Small intestine (tissue), 16 donors: ENCODE measurements at places on chromosomes 7 and 10.

DNA sequence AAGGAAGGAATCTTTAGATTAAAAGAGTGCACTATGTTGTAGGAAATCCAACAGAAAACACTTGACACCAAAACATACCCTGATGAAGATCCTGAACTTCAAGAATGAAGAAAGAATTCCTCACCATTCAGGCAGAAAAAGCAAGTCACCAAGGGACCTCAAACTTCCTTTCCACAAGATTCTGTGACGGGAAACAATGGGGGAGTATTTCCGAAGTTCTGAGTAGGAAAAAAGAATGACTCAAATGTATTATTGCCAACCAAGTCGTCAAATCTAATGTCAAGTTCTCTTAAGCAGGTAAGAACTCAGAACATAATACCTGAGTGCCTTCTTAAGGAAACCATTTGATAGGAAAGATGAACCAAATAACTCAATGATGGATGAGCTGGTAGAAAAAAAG is 44.7 kb upstream of the MTURN start:
- DNase-seq: no peak

DNA sequence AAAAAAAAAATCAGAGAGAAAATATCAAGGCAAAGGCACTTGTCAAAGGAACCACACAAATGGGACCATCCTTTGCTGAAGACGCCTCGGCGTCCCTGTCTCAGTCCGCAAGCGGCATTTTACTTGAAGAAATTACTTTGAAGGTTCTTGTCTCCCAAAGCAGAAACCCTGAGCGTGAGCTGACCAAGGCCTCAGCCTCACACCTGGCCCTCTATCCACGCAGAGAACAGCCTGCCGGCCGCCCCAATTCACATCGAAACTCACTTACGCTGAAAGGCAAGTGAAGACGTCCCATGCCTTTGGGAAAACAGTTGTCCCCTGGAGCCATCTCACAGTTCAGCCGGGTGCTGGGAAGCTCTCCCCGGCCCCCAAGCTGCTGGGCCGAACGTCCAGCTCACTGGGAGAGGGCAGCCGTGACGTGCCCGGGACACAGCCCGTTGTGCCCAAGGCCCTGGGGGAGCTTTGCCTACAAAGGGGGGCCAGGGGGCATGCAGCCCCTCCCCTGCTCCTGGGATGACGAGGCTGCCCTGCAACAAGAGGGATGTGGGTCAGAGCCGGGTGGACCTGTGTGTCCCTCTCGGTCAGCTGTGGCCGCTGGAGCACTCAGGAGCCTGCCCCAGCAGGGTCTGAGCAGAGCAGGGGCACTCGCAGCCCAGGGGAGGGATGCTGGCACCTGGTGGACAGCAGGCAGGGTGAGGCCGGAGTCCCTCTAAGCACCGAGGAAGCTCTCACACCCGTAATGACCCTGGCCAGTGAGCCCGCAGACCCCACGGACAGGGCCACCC is 49.6 kb upstream of the PDGFA start:
- DNase-seq: no peak

- DNase-seq: no peak
These were observed 10.7 kb downstream of the SVOPL start for GRCh38 chr7:138690495-138690894.

DNA sequence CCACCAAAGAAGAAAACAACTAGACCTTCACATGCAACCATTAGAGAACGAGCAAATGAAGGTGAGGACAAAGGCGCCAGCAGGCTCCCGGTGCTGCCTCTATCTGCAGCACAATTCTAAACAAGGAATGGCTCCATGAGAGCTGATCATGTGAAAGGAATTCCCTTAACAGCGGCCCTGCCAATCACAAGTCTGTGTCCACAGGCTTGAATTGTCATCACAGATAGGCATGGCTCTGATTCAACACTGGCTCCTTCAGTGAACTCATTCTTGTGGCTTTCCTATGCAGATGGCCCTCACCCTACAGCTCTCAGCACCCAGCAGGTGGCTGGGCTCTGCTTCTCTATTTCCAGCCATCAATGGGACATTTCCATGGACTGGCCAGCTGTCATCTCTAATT is 36.2 kb downstream of the LAMB1 start:
- no peak for DNase-seq

DNA sequence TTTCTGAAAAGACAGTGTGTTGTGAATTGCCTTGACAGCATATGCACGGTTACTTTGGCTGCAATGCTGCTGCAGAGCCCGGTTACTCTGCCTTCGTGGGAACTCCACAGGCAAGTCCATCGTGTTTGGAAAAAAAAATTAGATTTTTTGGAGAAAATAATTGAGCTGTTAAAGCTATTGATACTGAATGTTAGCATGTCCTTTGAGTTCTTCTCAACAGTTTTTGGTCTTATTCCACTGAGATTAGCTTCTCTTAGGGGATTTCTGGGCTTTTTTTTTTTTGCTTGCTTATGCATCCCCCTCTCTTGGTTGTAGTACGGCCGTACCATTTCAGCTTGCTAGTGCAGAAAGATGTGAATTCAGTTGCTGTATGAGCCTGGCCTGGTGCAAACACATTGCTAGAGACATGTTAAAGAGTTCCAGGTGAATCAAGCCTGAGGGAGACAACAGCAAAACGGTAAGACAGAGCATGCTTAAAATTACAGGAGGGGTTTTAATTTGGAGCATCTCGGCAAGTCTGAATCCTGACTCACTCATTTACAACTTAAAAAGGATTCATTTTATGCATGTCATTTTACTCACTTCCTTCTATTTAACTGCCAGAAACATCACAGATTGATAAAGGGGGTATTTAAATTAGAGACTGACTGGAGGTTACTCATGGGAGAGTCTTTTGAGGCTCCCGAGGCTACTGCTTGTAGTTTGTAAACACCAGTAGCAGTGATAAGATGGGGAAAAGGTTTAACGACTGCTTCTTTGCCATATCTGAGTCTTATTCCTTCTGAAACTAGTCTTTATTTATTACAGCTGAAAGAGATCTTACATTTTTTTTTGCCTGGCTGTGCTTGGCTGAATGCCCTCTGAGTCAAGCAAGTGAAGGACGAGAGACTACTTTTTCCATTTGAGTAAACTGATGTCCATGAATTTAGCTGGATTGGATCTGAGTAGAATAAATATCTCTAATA is 113.7 kb downstream of the CDK14 start:
- no peak for DNase-seq

DNA sequence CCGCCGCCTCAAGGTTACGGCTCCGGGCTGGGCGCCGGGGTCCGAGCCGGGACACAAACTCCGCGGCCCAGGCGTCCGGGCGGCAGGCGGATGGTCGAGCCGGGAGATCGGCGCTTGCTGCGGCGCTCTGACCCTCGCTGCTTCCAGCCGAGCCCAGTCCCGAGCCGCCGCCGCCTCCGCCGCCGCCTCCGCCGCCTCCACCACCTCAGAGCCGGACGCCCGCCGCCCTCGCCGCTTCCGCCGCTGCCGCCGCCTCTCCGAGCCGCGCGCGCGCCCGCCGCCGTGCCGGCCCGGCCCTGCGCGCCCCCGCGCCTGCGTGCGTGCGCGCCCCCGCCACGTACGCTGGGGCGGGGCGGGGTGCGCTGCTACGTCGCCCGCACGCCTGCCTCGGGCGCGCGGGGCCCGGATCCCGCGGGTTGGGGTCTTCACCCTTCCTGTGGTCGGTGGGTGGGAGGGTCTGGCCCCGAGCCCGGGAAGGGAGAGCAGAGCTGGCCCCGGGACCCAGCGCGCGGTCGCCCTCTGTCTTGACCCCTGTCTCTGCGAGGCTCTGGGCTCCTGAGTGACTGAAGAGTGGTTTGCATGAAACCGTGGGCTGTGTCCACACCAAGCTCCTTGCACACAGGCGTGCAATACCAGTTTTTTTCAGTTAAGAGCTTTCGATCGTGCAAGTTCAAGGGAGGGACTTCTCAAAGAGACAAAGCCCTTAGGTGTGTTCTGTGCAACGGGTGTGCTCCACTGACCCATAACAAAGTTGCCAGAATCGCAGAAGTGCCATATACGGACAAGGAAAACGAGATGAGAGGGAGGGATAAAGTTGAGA is at the start of gene SMURF1:
TSS of gene SMURF1 (minus strand) at position 256 of the 820 bp plus-strand sequence. CDS start 328 bp downstream, outside the sequence.
- peak; percentile 88 for DNase-seq

DNA sequence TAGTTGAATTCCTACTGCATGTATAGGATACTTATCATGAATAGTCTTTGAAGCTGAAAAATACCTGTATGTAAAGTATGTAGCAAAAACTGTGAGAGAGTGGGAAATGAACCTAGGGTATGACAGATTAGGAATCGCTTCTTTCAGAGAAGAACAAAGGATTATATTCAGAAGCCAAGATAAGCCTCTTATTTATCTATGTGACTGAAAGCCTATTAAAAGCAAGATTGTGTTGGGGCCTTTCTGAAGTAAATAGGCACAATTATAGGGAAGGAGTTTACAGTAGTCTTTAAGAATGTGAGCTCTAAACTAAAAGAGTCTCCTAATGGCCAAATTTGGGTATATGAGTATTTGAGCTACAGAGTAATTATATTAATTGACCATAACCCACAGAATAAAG is 102.1 kb downstream of the MTERF1 start:
- DNase-seq: no peak

GRCh38 chr10:625333-625696 is 64.2 kb downstream of the DIP2C start:
- DNase-seq: no peak

- no peak for DNase-seq
These were observed 1234.0 kb downstream of the SORCS3 start for GRCh38 chr10:105875050-105875449.

- no peak for DNase-seq
These were observed 77.8 kb upstream of the LRRC17 start for GRCh38 chr7:102834999-102835398.

DNA sequence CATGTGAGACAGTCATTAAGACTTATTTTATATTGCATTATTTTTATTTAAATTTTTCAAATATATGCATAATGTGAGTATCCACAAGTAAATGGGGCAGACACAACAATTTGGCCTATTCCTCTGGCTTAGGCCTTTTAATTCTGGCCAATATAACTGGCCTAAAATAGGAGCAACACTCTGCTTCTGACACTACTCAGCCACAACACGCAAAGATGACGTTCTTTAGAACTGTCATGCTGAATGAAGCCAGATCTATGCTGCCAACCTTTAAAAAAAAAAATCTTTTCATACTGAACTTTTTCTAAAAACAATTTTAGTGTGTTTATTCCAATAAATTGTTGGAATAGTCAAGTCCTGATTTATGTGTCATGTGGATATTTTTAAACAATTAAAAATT is 355.0 kb upstream of the BMPER start:
- no peak for DNase-seq

GRCh38 chr7:111727905-111728634 is 165.8 kb upstream of the IMMP2L start:
- no peak for DNase-seq

GRCh38 chr10:103451831-103452505 is at the start of gene CALHM2:
Gene CALHM2 (minus strand): TSS chr10:103452370. CDS start chr10:103449941, 2,429 bp downstream.
- peak; percentile 40 for DNase-seq

DNA sequence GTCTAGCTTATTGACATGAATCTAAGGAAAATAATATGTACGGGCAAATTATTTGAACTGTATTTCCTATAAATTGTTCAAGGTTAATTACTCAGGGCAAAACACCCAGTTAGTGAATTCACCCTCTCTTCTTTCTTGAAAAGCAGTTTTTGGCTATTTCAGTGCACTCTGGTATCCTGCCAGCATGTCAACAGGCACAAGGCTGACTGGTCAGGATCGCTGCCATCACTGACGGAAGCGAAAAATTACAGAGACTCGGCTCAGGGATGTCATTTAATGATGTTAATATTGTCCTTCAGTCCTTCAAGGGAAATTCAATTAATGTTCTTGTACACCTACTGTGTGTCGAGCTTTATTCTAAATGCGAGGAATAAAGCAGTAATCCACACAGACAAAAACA is 28.3 kb upstream of the OLAH start:
- DNase-seq: no peak

DNA sequence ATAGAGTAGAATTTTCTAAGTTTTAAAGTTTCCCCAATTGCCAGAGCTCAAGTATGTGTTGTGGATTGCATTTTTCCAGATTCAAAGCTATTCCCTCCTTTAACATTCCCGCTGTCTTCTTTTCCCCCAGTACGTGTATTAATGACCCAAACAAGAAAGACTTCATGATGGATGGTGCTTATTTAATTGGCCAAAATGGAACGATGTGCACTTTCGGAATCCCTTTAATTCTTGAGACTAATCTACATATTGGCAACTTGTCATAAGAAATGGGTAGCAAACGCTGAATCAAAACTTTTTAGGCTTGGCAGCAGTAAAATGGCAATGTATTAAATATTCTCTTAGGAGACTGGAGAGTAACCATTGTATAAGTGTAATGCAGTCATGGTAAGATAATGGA is 753.2 kb downstream of the LRMDA start:
- no peak for DNase-seq

DNA sequence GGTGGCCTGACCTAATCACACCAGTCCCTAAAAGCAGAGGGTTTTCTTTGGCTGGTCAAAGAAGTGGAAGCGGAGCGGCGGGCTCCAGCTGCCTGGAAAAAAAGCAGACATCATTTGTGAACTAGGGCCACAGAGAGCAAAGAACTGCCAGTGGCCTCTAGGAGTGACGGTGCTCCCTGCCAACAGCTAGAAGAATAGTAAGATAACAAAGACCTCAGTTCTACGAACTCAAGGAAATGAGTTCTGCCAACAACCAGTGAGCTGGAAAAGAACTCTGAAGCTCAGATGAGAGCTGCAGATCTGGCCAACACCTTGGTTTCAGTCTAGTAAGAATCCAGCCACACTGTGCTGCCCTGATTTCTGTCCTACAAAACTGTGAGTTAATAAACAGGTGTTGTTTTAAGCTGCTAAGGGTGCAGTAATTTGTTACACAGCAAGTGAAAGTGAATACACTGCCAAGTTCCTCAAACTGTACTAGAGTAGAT is 178.0 kb downstream of the SRPK2 start:
- peak; percentile 60 for DNase-seq

- peak; percentile 36 for DNase-seq
These were observed 268.5 kb downstream of the RPS24 start for GRCh38 chr10:78301891-78302738.

GRCh38 chr10:22344781-22345300 is 455 bp upstream of the SPAG6 start:
- DNase-seq: no peak

- no peak for DNase-seq
These were observed 19.0 kb downstream of the COL26A1 start for GRCh38 chr7:101381549-101382111.

DNA sequence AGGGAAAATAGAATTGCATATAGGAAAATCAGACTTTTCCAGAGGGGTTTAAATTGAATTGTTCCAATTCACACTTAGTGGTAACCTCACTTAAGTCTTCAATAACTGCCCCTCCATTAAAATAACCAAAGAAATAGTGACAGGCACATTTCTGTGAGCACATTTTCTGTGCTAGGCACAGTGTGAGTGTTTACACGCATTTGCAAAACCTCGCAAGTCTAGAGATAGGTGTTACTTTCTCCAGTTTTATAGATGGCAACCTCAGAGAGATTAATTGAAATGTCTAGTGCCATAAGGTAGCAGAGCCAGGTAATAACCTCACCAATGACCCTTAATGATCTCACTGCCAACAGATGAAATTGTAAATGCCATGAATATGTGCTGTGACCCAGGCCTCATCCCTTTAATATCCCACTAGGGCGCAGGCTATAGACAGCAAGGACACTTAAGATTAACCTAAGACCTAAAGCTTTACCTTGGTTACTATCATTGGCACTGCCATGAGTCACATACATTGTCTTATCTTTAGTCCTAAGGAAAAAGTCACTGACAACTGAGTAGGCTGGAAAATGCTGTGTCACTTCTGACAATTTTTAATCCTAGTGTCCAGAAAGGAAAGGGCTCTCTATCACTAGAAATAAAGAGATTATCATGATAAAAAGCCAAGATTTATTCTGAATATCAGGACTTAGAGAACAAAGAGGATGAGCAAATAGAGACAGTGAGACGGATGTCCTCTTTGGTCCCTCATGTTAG is 187.8 kb downstream of the PPP1R17 start:
- peak; percentile 21 for DNase-seq

GRCh38 chr10:29737074-29737593 is 102.4 kb upstream of the SVIL start:
- DNase-seq: peak; percentile 68
